ENCODE measurements at places on chromosomes 1 and 21.

GRCh38 chr21:33491373-33492102, at the start of gene DNAJC28:
Gene DNAJC28, minus strand, starts transcription at chr21:33491716. Its CDS starts 2,323 bp downstream, at chr21:33489393.
- DNase-seq: peak; percentile 98

DNA sequence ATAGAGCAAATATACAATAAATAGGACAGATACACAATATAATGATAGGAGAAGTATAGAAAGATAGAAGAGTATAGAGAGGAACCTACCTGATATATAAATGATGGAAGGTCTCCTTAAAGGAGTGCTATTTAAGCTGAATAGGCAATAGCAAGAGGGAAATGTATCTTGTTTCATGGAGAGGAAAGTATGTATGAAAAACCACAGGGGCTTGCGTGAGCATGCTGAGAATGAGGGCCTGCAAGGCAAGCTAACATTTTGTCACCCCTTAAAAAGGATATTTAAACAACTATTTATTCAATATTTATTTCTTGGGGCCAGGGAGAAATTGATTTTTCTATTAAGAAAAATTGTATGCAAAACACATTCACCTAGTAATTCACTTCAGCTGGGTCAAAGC, 150.9 kb upstream of the ZRANB2 start:
- DNase-seq: no peak

DNA sequence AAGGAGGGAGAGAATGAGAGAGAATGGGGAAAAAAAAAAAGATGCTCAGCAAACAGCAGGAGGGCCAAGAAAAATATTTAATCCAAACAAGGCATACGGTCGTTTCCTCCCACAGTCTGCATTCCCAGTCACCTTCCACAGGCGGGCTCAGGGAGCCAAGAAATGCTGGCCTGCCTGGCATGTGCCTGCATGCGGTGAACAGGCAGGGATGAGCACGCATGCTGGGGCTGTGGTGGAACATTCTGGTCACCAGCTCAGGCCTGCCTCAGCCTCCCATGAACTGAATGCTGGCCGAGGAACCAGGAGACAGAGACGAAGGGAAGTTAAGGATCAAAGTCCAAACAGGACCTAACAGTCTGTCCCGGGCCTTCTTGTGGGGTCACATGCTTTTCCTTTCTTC, 335.3 kb downstream of the ASTN1 start:
- DNase-seq: no peak

DNA sequence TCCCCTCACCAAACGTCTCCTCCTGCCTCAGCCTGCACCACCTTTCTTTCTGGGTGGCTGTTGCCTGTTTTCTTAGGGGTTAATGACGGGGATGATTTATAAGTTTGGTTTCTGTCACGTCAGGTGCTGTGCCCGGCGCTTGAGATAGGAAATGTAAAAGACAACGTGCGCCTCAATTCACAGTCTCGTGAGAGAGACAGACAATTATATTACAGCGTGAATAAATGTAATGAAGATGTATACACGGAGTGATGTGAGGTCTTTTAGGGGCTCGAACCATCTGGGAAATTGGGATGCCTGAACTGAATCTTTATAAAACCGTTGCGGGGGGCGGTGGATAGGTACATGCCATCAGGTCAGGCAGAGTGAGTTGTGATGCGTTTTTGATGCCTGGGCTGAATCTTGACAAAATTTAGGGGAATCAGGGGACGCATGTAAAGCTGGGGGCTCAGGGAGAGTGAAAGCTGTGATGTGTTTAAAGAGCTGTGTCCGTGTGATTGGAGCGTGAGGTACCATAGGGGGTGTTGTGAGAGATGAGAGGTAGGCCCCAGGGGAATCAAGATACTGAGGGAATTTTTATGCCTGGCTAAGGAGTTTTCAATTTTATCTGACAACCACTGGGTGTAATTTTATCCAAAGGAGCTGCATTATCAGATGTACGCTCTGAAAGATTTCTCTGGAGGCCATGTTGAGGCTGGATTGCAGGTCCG, 831 bp downstream of the TIPRL start:
- DNase-seq: peak; percentile 43

- no peak for DNase-seq
Observed at GRCh38 chr1:205109269-205109668, 12.5 kb downstream of the RBBP5 start.

- DNase-seq: no peak
Observed at GRCh38 chr1:184143449-184143848, 91.9 kb downstream of the TSEN15 start.

DNA sequence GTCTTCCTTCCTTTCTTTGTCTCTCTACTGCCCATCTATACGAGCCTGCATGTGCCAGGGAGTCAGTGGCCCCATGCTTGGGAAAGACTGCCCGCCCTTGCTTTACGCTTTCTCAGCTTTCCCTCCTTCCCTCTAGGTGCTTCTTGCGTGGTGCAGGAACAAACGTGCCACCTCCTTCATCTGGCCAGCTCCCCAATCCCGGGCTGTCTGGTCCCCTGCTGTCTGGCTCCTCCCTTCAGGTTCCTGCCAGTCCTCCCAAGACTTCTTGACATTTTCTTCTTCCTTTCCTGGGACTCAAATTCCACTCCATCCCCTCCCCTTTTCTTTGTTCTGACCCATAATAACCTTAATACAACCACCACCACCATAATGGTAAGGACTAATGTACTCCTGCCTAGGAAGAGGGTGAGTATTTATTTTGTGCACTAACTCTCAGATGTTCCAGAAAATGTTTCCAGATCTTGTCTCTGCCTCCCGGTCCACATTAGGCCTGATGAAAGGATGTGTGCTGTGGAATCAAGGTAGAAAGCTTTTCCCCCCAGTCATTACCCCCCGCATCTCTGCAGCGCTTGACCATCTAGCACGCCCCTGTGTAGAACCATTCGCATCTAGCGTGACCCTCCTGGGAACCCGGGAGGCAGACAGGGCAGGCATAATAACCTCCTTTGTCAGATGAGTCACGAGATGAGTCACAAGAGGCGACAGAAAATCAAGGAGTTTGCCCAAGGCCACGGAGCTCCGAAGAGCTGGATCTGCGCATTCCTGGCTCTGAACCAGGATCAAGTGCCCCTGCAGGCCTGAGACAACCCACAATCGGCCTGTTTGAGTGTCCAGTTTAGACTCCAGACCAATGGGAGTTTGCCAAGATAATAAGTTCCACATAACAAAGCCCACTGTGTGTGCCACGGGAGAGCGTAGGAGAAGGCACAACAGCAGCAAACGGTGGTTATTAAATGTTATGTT, 60.1 kb upstream of the NEK2 start:
- no peak for DNase-seq

DNA sequence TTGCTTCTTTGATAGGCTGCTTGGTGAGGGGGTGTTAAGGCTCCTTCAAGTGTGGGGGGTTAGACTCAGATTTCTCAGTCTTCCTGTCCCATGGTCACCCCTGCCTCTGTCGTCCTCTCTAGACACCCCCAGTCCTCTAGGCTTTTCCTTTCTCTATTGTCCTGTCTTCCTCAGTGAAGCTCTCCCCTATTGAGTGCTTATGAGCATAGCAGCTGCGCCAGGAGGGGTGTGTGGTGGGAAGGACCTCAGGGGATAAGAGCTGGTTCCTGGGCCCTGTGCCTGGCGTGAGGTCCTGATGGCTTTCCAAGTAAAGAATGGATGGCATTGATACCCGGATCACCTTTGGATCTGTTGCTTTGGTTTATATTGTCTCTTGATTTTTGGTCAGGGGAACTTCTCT, 69.1 kb downstream of the DIP2A start:
- no peak for DNase-seq

GRCh38 chr1:193308438-193308837, 122.0 kb upstream of the B3GALT2 start:
- DNase-seq: no peak

GRCh38 chr1:29912425-29912824, 676.1 kb downstream of the PTPRU start:
- DNase-seq: no peak

DNA sequence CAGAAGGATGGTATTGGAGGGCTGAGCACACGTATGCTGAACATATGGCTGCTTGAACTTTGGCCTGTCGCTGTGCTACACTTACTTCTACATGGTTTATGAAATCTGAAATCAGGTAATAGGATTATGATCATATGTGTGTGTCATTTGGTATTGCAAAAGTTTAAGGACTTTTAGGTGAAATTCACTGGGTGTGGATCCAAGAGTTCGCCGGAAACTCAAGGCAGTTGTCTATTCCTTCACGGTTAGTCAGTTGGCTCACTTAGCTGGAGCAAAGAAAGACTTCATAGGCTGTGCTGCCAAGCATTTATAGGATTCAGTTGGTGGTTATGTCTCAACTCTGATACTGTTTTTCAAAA, 927 bp downstream of the UAP1 start:
- DNase-seq: no peak

DNA sequence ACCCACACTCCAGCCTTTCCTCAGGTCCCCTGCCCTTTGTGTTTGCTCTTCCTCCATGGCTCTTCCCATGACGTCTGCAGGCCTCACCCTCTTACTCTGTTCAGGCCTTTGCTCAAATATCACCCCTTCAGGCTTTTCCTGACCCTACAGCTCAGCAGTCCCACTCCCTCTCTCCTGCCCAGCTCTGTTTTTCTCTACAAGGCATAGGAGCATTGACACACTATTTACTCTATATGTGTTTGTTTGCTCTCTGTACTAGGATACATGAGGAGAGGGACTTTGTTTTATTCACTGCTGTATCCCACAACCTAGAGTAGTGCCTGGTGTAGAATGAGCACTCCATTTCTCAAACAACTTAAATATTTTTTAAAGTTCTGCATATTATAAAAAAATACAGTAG, 107.4 kb upstream of the COA6 start:
- no peak for DNase-seq

DNA sequence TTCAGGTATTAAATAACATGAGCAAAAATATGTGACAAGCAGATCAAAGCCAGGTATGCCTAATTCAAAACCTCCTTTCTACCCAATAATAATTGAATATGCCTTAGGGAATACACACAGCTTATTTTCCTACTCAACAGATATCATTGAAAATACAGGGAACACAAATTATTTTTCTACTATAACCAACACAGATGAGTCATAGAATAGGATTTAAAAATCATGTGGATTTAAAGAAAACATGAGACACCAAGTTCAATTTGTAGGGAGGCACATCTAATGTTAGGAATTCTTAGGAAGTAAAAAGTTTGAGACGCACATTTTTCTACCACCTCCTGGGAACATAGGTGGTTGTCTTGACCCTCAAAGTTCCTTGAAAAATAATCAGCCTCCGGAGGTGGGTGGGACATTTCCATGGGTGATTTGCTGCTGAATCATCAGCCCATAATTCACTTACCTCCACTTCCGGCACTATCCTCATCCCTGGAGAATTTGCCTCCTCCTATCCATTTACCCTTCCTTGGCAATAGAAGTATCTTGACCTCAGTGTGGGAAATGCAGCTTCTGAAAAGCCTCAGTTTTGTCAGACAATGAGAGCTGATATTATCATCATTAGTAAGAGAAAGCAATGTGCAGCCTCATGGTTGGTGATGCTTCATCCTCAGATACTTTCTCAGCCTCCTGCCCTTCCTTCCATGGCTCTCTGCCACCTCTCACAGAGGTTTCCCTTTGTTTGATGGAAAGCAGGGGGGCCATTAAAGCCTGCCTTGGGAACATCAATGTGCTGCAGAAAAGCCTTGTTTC, 33.5 kb upstream of the RGS4 start:
- DNase-seq: no peak

DNA sequence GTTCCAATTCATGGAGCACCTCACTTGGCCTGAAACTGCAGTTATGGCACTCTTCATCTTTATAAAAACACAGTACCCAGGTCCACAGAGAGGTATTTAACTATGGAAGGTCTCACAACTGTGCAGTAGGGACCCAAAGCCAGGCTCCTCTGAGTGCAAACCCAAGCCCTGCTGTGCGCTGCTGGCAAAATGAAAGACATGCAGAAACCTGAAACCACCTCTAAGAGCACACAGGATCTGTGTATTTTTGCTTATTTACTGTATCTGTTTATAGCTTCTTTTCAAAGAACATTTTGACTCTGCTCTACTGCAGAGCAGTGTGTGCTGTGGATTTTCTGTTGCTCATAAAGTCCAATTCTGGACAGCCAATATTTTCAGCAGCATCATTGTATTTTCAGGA, 166.6 kb downstream of the DSCAM start:
- DNase-seq: no peak

- DNase-seq: no peak
Observed at GRCh38 chr1:203090421-203091198, 4.8 kb upstream of the MYOG start.

GRCh38 chr21:40947713-40948112, 100.8 kb upstream of the DSCAM start:
- DNase-seq: no peak

GRCh38 chr1:21553116-21553926, 44.1 kb downstream of the ALPL start:
- no peak for DNase-seq

- peak; percentile 67 for DNase-seq
Observed at GRCh38 chr1:1889847-1890505, 911 bp downstream of the GNB1 start.

DNA sequence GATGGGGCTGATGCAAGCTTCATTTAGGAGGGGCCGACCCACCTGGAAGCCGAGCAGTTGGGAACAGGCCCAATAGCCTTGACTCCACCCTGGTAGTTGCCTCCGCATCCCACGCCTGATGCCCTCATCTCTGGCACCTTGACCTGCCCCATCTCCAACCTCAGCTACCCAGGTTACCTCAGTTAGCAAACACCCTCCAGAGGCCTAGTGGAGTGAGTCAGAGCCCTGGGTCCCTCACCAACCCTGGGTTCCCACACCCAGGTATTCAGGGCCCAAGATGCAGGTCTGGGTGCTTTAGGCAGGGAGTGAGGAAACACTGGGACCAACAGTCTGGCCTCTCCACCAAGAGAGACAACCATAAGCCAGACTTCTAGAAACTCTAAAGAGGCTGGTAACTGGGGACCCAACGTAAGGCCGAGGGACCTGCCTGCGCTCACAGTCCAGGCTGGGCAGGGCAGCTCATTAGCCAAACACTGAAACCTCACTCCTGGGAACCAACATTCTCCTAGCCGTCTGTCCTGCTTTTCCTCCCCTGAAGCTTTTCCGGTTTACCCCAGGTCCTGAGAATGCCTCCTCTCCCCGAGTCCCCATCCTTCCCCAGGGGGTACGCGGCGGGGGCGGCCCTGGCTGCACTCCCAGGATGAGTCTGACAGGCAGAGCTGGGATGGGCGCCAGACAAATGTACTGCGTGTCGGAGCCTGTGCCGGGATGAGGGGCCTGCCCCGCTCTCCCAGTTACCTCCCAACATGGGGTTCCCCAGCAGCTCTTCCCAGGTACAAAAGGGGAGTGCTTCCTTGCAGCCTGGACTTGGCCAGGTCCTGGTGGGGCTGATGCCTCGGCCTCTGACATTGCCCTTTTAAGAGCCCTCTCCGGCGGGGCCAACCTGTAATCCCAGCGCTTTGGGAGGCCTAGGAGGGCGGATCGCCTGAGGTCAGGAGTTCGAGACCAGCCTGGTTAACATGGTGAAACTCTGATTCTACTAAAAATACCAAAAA, 8.9 kb upstream of the CELSR2 start:
- DNase-seq: no peak

GRCh38 chr1:81157686-81158085, 643.0 kb upstream of the ADGRL2 start:
- DNase-seq: no peak

DNA sequence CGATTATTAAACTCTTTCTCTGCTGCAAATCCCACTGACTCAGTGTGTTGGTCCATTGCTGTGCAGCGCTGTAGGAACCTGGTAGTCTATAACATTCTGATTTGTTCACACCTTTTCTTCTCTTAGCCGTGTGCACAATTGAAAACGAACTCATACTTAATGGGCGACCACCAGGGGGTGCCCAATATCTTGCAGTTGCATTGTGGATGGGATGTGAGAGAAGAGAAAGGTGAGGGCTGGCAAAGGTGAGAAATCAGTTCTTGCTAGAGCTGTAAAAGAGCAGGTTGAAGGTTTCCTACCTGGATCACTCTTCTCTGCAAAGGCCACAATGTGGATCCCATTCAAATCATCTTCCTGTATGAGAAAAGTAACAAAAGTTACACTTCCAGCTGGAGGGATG, 51.0 kb downstream of the CASQ2 start:
- peak; percentile 37 for DNase-seq

Data from activated T-cell treated with anti-CD3 and anti-CD28 coated beads, Interleukin-2, amount 50 U/mL, for 48 hours (primary cell).